Left lobe of liver (tissue), 2 donors: ENCODE measurements at places on chromosomes 7 and 10. TPM values are rescaled to one million over a fixed set of nuclear protein-coding genes. Genes with fewer than 3 reads are reported as not detected.

The RAMP3 gene
- total RNA-seq, result 5.8 TPM

The SLC35G1 gene
- 2.9 TPM for total RNA-seq

- no peak for DNase-seq
Measured at GRCh38 chr7:75599244-75599781, 107.2 kb downstream of the SPDYE5 start.

DNA sequence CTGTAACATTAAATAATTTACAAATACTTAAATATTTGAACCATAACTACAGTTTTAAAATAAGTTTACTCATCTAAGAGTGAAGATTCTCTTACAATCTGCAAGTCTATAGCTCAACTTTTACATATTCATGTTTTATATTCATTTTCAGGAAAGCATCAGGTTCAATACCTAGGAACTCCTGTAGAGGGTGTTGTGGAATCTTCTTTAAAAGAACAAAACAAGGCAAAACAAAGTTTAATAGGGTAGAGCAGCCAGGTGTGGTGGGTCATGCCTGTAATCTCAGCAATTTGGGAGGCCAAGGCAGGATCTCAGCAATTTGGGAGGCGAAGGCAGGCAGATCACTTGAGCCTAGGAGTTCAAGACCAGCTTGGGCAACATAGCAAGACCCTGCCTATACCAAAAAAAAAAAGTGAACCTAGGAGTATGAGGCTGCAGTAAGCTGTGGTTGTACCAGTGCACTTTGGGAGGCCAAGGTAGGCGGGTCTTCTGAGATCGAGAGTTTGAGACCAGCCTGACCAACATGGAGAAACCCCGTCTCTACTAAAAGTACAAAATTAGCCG, 45.1 kb downstream of the ST8SIA6 start:
- DNase-seq, result no peak

DNA sequence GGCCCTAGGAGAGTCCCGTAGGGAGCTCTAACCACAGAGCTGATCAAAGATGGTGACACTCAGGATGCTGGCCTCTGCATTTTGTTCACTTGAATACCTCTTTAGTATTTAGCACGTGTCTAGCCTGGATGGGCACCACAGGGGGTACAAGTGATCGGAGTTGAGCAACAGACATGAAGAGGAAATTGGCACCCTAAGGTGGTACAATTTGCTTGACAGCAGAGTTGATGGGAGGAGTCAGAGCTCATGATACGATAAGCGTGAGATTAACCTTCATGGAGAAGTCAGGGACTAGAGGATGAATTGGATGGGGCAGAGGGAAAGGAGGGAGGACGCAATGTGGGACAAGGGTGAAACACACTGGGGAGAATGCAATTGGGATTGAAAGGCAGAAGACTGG, 9.9 kb upstream of the ZNF212 start:
- DNase-seq, result no peak
